ENCODE measurements at places on chromosomes 7 and 10. TPM values are rescaled to one million over a fixed set of nuclear protein-coding genes. Genes with fewer than 3 reads are reported as not detected.

DNA sequence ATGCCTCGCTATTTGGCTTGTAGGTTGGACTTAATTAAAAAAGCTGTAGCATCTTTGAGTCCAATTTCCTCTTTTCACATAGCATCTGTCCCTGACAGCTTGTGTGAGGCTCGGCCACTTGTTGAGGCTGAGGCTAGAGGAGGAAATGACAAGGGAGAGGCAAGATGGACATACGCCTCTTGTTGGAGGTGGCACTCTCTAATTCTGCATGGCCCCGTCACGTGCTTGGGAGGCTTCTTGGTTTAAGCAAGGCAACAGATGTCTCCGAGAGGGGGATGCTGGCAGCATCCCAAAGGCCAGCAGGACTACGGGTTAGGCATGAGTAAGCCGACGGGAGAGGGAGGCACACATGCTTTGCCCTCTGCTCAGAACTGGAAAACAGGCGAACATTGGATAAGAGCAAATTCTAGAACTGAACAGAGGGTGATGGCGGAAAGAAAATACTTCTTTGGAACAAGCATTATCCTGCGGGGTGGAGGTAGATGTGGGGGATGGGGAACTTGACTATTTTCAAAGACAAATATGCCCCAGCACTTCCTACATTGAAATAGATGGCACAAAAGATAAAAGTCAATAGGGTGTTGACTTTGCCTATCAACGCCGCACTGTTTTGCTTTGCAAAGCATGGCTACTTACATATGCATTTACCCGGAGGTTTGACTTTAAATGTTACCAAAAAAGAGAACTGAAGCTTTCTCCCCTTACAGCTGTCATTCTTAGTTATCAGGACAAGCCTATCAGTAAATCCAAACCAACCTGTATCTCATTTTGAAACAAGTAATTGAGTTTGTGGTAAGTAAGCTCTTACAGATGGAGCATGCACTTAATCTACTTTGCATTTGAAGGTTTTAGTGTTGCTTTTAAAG is 94.8 kb downstream of the CHN2 start:
- H3K4me1 ChIP-seq = no peaks in the 10 kb centered on the region
- H3K27me3 ChIP-seq = no peaks in the 10 kb centered on the region
- H3K27ac ChIP-seq = no peak overlapping the region

DNA sequence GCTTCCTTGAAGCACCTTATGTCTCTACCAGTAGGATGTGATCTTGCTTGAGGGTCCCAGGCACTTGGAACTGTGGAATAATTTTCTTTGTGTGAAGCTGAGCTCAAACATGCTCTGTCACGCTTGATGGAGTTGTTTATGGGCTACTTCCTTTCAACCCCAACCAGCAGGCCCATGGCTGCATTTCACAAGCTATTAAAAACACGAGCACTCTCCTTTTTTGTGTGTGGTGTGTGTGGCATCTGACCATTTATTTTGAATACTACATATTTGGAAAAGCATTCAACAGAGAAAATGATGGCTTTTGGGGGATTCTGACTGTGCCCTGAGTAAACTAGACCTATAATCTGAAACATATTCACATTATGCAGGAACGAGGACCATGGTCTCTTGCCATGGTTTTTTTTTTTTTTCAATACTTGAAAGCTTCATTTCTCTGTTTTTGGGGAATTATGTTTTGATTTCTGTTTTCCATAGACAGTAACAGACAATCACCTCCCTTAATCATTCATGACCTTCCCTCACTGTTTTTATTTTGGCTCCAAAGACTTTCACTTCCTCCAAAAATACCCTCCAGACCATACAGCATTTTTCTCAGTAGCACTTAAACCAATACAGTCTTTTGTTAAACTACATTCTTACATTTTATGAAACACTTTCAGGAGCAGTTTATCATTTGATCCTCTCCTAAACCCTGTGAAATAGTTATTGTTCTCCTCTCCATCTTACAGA is 233.6 kb upstream of the BMPER start:
- H3K27me3 ChIP-seq = no peaks in the 10 kb centered on the region
- no peaks in the 10 kb centered on the region for H3K36me3 ChIP-seq
- DNase-seq = no peak
- no peak overlapping the region for H3K27ac ChIP-seq
- H3K4me3 ChIP-seq = no peak overlapping the region

DNA sequence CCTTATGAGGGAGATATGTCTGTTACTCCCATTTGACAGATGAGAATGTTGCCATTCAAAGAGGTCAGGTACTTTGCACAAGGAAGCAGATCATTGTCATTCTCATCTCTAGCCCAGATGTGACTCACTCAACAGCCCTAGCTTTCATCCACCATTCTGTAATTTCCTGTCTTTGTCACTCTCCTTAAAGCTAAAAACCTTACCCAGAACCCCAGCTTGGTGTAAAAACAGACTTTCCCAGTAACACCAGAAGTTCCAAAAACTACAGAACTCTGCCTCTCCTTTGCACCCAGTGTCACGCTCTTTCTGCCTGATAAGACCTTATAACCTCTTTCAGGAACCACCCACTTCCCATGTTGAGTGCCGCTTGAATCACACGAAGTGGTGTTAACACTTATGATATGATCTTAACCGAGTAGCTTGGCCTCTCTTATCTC is 89.1 kb upstream of the SP4 start:
- H3K4me1 ChIP-seq = no peaks in the 10 kb centered on the region
- H3K36me3 ChIP-seq = no peaks in the 10 kb centered on the region
- no peaks in the 10 kb centered on the region for H3K27me3 ChIP-seq
- DNase-seq = no peak
- no peak overlapping the region for H3K4me3 ChIP-seq

- H3K4me3 ChIP-seq = no peak overlapping the region
- DNase-seq = no peak
- H3K27ac ChIP-seq = no peak overlapping the region
- H3K27me3 ChIP-seq = no peaks in the 10 kb centered on the region
These were observed 36.9 kb downstream of the C1GALT1 start for GRCh38 chr7:7219216-7219615.

Gene FBH1
- total RNA-seq = 97.8 TPM

- H3K27me3 ChIP-seq = no peaks in the 10 kb centered on the region
- H3K27ac ChIP-seq = peak overlapping the region; percentile 80
- DNase-seq = peak; percentile 76
These were observed 10.2 kb downstream of the PYROXD2 start for GRCh38 chr10:98404571-98405359.

DNA sequence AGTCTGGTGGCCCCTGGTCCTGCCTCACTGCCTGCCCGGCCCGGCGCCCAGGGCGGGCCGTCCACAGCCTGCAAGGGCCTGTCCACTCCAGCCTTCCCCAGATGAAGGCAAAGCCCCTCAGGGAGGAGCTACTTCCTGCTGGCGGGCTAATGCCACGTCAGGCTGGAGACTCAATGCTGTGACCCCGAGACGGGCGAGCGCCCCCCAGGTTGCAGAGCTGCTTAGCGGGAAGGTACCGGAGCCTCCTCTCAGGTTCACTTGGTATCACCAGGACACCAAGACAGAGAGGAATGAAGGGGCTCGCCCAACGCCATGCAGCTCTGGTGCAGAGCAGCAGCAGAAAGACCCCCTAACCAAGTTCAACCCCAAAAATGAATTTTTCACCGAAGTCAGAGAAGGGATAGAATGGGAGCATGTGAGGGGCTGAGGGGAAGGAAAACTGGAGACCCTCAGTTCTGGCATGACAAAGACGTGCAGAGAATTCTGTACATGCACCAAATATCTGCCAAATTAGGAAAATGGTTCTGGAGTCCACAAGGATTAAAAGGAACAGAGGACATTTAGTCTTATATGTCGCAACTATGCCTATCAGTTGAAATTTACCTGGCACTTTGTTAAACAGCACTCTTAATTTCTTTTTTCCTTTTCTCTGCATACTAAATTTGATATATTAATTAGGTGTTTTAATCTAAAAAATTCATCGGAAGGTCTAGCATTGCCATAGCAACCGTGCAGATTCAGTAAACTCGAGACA is 2.8 kb downstream of the STK32C start:
- H3K4me3 ChIP-seq = no peak overlapping the region
- H3K36me3 ChIP-seq = no peaks in the 10 kb centered on the region
- no peak for DNase-seq
- H3K27ac ChIP-seq = no peak overlapping the region
- no peaks in the 10 kb centered on the region for H3K27me3 ChIP-seq
- no peaks in the 10 kb centered on the region for H3K4me1 ChIP-seq

Gene AOC1
- total RNA-seq = not detected

Gene LLCFC1
- not detected for total RNA-seq

Gene INA
- total RNA-seq = 0.50 TPM

DNA sequence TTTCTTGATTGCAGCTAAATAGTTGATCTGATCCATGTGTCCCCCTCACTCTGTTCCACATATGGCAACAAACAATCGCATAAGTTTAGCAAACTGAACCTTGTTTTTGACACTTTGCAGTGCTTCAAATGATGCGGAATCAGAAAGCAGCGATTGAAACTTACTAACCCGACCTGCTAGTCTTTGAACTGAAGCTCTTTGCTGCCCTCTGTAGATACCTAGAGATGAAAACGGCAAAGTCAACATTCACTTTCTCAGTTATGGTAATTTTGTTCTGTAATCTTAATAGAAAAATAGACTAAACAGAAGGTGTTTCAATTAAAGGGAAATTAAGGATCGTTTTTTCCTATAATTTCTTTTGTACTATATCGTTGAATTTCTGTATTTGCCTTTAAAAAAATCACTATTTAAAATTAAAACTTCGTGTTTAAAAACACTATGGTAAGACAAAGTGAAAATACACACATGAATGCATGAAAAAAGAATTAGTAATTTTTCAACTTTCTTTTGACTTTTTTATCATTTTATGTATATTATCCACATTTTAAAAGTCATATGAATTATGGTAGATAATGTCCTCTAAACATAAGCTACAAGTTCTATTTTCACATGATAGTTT is 276.5 kb downstream of the MAGI2 start:
- H3K4me3 ChIP-seq = no peak overlapping the region
- no peaks in the 10 kb centered on the region for H3K27me3 ChIP-seq
- no peaks in the 10 kb centered on the region for H3K4me1 ChIP-seq
- peak; percentile 74 for DNase-seq

Gene TMEM176A
- 61.1 TPM for total RNA-seq

Gene NCF1
- total RNA-seq = under 0.01 TPM

DNA sequence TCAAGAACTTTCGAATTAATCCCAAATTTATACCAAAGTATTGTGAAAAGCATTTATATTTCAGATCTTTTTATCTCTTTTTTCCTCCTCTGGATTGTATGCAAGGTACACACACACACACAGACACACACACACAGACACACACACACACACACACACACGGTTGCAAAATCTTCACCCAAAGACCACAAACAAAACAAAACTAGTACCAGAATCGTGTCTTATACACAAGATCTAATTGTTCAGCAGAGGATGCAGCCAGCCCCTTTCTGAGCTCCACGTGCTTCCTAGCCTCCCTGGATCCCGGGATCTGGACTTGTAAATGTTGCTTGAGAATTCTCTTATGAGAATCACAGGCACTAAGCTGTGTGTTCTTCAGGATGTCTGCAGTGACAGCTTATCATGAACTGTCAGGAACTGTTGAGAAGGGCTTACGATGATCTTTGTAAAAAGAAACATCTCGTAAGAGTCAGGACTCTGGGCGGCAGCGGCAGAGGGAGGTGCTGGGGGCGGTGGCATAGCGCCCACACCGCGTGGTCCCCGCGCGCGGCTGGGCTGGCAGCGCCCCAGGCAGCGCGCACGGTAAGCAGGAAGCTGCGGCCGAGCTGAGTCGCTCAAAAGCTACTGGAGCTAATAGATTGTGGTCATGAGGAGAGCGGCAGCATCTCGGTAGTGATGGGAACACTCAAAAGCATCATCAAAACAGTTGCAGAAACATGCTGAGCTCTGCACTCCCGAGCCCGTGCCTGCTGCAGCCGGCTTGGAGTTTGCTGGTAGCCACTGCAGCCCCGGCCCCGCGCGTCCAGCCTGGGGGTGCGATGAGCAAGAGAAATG is 277.6 kb downstream of the GATA3 start:
- DNase-seq = peak; percentile 16
- no peaks in the 10 kb centered on the region for H3K36me3 ChIP-seq
- no peak overlapping the region for H3K4me3 ChIP-seq

Gene OR2A5
- total RNA-seq = not detected

DNA sequence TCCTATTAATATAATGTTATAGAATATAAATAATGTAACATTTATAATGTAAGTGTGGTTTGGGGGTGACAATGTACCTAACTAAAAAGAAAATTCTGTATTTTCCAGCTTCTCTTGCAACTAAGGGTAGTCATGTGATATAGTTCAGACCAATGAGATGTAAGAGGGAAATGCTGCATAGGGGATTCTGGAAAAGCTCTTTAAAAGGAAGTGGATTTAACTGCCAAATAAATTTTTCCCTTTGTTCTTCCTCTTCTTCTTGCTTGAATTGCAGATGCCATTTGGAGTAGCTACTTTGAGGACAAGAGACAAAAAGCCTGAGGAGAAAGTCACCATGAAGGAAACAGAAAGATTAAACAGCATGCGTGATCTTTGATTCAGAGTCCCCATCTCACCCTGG is 194.3 kb downstream of the PTEN start:
- no peak for DNase-seq
- no peak overlapping the region for H3K27ac ChIP-seq
- H3K4me3 ChIP-seq = no peak overlapping the region
- H3K36me3 ChIP-seq = no peaks in the 10 kb centered on the region

Gene TCAF1
- 65.6 TPM for total RNA-seq

DNA sequence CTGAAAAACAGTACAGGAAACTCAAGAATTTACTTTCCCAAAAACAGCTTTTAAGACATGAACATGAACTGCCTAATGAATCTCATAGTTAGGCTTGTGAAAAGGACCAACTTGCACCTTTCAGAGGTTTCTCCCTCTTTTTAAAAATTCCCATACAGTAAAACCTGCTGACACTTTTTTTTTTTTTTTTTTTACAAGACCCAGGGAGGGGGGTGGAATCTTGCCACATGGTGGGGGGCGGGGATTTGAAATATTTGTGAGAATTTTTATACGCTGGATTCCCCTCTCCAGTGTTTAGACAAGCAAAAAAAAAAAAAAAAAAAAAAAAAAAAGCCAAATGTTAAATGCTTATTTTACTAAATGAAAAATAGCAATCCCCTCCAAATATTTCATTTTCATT is 57.4 kb downstream of the HIBADH start:
- no peaks in the 10 kb centered on the region for H3K36me3 ChIP-seq
- H3K27me3 ChIP-seq = no peaks in the 10 kb centered on the region
- no peak for DNase-seq
- peaks cover 2% of the 10 kb centered on the region for H3K4me1 ChIP-seq
- H3K4me3 ChIP-seq = no peak overlapping the region

Data from fibroblast of lung (primary cell).